ENCODE measurements at places on chromosomes 13 and 19. TPM values are rescaled to one million over a fixed set of nuclear protein-coding genes. Genes with fewer than 3 reads are reported as not detected.

GRCh38 chr13:113989585-113990300, 15.9 kb upstream of the C13orf46 start:
- DNase-seq = no peak

The TMIGD2 gene
- not detected for total RNA-seq

- DNase-seq = no peak
Observed at GRCh38 chr13:38042771-38043170, 173.2 kb upstream of the TRPC4 start.

GRCh38 chr13:111245576-111246384, 74.7 kb upstream of the TEX29 start:
- no peak for DNase-seq

The NOVA2 gene
- not detected for total RNA-seq

The SPRY2 gene
- 31.8 TPM for total RNA-seq

The IQCN gene
- 0.29 TPM for total RNA-seq

GRCh38 chr19:13817615-13818371, 22.6 kb downstream of the ZSWIM4 start:
- DNase-seq = no peak

GRCh38 chr19:1568320-1569019, at the start of gene MEX3D:
MEX3D (minus strand) TSS chr19:1568325; CDS start chr19:1568058, 267 bp downstream.
- DNase-seq = peak; percentile 72

GRCh38 chr13:105363261-105364190, 1171.9 kb downstream of the EFNB2 start:
- DNase-seq = peak; percentile 3

- no peak for DNase-seq
Observed at GRCh38 chr13:106570299-106570852, 2.4 kb upstream of the ARGLU1 start.

The CEACAM6 gene
- not detected for total RNA-seq

DNA sequence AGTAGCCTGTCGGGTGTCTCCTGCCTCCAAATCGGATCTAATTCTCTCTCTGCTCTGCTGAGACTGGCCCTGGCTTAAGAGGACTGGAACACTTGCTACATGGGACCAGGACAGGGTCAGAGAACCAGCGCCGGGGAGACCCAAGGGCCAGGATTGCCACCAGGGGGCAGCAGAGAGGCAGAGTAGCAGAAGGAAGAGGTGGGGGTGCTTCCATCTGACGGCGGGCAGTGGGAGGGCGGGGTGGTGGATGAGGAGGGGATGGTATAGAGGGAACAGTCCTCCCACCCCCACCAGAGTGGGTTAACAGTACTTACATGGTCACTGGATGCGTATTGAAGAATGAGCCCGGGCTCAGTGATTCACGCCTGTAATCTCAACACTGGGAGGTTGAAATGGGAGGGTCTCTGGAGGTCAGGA, 11.9 kb downstream of the SELENOW start:
- peak; percentile 61 for DNase-seq

The OR7C1 gene
- total RNA-seq = under 0.01 TPM

DNA sequence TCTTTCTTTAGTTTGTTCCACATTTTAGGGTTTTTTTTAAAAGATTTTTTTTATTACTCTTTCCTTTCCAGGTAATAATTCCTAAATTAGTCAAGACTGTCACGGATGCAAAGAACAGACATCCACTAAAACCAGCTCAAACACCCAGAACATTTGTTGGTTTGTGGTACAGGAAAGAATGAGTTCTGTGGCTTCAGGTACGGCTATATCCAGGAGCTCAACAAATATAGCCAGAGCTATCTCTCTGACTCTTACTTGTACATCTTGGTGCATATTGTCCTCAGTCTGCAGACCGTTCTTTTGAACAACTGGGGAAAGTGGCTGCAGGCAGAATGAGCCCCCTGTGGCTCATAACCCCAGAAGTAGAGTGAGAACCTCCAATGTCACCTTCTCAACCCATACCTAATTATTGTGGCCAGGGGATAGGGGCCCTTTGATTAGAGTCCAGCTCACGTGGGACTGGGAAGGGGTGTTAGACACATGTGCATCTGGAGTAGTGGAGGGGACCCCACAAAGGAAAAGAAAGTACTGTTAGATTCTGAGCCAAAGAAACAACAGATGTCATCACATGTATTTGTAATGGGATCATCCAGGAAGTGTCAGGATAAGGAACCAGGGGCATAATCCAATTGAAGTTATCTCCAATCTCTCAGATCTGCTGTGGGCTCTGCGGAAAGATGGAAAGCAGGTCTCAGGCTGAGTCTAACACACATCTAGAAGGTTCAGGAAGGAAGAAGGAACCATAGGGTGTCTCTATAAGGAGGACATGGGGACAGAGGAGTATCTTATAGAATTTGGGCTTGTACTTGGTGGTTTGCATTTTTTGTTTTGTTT, 1.9 kb upstream of the ZNF358 start:
- DNase-seq = no peak

DNA sequence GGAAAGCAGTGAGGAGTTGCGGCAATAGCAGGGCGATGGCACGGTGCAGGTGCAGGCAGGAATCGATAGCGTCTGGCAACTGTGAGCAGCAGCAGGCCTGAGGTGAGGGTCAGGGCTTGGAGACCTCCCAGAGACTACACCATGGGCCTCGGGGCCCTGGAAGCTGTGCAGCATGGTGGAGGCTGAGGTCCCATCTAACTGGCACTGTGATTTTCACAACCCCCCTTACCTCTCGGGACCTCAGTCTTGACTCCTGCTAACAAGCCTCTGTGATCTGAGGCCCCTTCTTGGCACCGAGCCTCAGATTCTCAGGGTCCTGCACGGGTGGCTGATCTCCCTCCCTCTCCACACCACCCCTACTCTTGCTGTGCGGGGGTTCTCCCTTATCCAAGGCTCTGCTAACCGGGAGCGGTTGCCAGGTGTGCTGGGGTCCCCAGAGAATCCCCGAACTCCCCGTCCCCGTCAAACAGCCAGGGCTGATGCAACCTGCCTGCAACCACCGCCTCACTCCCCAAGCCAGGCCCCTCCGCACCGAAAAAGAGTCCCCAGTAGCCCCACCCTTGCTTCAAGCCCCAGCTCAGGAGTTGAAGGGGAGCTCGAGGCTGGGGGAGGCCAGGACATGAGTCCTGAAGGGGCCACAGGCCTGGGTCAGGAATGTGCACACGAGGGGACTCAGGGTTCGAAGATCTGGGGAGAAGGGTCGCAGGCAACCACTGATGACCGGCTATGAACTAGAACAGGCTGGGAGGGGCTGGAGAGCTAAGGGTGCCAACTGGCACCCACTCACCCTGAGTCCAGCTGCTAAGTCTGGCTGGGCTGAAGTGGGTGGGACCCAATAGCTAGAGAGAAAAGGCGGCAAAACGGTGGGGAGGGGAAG, 4.8 kb upstream of the ATF5 start:
- DNase-seq = no peak

DNA sequence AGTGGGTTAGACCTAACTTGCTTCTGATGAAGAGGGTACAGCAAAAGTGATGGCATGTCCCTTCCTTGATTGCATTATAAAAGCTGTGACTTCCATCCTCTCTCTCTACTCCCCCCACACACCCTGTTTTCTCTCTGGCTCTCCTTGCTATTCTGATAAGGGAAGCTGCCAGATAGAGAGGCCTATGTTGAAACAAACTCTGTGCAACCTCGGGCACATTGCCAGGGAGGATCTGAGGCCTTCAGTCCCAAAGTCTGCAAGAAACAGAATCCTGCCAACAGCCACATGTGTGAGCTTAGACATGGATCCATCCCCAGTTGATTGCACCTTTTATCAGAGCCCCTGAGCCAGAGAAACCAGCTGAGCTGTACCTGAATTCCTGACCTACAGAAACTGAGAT, 44.8 kb upstream of the ARGLU1 start:
- DNase-seq = peak; percentile 17

- DNase-seq = no peak
Observed at GRCh38 chr19:14649020-14649419, 25.6 kb downstream of the ADGRE3 start.

The UBE2S gene
- 250 TPM for total RNA-seq

DNA sequence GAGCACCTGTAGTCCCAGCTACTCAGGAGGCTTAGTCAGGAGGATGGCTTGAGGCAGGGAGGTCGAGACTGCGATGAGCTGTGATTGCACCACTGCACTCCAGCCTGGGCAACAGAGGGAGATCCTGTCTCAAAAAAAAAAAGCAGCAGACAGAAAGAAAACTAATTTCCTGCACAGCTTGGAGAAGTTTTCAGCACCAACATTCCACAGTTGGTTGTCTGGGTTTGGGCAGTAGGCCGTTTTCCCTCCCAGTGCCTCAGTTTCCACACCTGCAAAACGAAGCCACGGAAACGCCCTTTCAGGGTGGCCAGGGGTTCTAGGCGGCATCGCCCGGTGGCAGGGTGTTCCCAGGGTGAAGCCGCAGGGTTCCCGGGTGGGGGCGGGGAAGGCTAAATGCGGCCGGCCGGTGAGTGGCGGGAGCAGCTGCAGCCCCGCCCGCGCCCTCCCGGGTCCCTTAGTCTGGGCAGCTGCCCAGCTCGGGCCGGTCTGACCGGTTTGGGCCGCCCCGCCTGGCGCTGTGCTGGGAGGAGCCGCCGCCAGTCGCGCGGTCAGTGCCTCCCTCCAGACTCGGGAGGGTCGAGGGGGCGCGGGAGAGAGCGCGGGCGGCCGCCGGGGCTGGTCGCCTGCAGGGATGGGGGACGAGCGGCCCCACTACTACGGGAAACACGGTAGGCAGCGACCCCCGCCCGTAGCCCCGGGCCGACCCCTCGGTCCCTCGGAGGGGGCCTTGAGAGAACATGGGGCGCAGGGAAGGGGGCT, at the start of gene SLC44A2:
SLC44A2 (plus strand) TSS at position 551 of the 759 bp plus-strand sequence; CDS start at position 632, 81 bp downstream.
- DNase-seq = peak; percentile 60

The FREM2 gene
- 0.36 TPM for total RNA-seq

The MISP gene
- not detected for total RNA-seq

The TMEM59L gene
- not detected for total RNA-seq

The IGFL3 gene
- total RNA-seq = not detected

DNA sequence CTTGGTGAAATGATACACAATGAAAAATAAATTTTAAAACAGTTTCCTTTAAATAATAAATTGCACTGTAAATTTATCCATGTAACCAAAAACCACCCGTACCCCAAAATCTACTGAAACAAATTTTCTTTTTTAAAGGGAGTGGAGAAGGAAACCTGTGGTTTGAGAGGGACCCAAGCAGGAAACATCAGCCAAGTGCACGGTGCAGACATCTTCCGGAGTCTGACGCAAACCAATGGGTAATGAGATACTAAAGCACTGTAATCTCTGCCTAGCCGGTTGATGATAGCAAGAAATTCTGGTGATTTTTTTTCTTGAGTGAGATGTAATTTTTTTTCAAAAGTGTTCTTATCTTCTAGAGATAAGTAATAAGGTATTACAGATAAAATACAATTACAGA, 115.4 kb downstream of the ABCC4 start:
- no peak for DNase-seq

DNA sequence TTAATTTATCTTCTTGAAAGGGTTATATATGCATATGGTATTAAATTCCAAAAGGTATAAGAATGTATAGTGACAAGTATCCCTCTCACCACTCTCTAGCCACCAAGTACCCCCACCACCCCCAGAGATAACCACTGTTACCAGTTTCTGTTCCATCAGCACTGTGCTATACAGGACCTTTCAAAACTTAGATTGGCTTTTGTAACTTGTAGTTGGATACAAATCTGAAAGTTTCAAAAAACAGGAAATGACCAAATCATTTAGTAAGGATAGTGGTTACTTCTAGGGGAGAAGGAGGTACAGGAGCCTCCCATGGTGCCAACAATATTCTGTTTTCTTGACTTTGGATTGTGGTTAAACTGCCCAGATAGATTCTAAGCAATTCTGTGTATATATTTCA, 56.7 kb downstream of the AKAP11 start:
- no peak for DNase-seq

- DNase-seq = no peak
Observed at GRCh38 chr13:89748716-89749115, 1598.8 kb upstream of the MIR17HG start.

GRCh38 chr13:27283906-27284493, 13.4 kb downstream of the RASL11A start:
- peak; percentile 32 for DNase-seq

- DNase-seq = peak; percentile 60
Observed at GRCh38 chr13:20969182-20969581, 66.6 kb upstream of the XPO4 start.

DNA sequence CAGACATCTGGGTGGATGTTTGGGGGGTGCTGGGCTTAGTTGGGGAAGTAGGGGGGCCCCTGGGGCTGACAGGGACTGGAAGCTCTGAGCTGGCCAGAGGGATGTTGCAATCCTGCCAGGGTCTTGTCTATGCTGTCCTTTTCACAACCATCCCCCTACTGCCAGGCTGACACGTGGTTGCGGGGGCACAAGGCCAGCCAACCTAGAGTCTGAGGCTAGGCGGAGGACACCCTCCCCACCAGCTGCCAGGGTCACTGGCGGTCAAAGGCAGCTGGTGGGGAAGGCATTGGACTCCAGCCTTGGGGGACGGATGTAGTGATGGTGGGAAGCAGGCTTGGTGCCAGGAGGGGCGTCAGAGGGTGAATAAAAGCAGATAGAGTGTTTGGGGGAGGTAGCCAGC, 1.6 kb upstream of the APOC1 start:
- DNase-seq = peak; percentile 48

The BRCA2 gene
- 10.7 TPM for total RNA-seq

DNA sequence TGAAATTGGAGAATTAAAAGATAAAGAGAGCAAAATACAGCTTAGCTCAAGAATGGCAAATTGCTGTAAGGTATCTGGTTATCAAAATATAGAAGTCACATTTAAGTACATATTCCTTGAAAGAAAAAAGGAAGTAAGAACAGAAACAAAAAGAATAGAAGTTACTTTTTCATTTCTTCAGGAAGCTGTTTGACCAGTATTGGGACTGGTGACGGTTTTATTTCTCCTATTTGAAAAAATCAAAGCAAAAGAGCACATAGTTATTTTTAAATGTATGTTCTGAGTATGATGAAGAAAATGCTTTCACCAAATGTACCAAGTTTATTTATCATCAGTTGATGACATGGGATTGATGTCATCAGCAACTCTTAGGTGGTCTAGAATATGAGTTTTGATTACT, 83.1 kb upstream of the OXGR1 start:
- no peak for DNase-seq

Data from RPMI7951 (cell line).